ENCODE measurements at places on chromosomes 4 and X.
A peak's percentile ranks its signal among the peaks of the same experiment; 100 is the strongest.

DNA sequence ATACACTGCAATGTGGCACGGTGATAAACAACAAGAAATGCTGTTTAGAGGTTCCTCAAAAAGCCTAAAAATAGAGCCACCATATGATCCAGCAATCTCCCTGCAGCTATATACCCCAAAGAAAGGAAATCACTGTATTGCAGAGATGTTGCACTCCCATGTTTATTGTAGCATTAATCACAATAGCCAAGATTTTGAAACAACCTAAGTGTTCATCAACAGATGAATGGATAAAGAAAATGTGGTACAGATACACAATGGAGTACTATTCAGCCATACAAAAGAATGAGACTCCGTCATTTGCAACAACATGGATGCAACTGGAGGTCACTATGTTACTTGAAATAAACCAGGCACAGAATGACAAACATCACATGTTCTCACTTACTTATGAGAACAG lies 365.8 kb upstream of the DIPK2B start:
- no peak for DNase-seq

GRCh38 chr4:140363558-140363957 lies 9.9 kb upstream of the SCOC start:
- no peak for DNase-seq

DNA sequence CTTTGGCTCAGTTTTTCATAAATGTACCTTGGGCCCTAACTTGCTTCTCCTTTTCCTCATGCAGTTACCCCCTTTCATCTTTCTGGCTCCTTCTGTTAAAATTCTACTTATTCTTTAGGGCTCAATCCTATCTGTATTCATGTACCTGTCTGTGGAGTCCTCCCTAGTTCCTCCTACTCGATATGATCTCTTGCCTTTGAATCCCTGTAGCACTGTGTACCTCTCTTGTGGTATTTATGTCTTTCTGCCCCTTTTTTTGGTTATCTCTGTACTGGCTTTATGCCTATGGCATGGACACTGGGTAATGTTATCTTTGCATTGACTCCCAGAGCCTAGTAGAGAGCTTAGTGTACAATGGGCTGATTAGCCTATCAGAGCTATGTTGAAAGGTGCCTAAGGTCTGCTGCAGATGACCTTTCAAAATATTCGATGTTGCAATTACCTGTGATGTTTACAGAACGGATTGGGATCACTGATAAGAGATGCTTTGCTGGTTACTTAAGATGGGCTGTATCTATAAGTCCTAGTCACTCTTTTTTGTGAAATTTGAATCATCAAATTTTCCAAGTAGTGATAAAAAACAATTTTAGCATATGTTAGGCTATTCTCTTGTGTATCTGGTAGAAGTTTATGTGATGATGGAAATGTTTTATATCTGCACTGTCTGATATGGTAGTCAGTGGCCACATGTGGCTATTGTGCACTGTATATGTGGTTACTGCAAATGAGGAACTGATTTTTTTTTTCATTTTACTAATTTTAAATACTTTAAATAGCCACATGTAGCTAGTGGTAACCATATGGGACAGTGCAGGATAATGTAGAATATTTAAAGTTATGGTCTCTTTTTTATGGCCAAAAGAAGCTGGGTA lies 33.5 kb downstream of the TMEM164 start:
- DNase-seq = peak; percentile 23

DNA sequence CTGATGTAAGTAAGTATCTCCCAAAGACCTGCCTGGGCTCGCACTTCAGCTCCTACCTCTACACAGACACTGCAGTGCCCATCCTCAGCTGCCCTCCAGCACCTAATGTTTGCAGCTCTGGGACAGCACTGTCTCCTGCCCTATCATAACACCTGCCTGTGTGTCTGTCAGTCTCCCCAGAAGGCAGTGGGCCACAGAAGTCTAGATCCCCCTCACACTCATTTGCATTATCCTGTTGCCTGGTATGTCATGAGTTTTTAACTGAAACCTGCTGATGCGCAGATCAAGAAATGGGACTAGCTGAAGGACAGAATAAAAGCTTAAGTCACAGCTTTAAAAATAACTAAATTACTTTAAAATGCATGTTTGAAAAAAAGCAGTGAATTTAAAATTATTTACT lies 43.0 kb downstream of the LRP2BP start:
- DNase-seq = no peak

DNA sequence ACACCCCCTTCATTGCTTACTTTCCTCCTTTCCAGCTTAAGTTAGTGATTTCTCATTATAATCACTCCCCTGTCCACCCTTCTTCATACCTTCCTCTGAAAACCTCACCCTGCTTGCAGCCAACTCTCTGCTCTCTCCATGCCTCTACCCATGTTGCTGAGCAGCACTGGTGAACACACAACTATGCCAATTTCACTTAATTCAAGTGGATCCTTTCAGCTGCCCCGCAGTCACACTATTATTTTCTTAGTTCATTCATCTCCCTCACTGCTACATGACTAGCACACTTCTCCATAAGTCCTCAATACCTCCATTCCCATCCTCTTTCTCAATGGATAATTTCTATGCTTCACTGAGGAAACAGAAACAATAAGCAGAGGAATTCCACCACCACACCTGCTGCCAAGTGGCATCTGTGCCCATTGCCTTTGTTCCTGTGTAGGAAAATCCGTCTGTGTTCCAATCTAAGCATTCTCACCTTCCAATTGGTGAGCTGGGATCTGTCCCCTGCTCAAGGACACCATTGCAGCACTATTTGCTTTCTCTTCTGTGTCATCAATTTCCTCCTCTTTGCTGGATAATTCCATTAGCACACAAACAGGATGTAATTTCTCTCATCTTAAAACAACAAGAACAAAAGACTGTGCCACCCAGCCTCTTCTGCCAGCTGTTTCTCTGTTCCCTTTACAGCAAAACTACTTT lies 25.2 kb upstream of the PRSS48 start:
- no peak for DNase-seq

- peak; percentile 91 for DNase-seq
Observed at GRCh38 chr4:74546057-74546456, 101.1 kb downstream of the AREG start.

DNA sequence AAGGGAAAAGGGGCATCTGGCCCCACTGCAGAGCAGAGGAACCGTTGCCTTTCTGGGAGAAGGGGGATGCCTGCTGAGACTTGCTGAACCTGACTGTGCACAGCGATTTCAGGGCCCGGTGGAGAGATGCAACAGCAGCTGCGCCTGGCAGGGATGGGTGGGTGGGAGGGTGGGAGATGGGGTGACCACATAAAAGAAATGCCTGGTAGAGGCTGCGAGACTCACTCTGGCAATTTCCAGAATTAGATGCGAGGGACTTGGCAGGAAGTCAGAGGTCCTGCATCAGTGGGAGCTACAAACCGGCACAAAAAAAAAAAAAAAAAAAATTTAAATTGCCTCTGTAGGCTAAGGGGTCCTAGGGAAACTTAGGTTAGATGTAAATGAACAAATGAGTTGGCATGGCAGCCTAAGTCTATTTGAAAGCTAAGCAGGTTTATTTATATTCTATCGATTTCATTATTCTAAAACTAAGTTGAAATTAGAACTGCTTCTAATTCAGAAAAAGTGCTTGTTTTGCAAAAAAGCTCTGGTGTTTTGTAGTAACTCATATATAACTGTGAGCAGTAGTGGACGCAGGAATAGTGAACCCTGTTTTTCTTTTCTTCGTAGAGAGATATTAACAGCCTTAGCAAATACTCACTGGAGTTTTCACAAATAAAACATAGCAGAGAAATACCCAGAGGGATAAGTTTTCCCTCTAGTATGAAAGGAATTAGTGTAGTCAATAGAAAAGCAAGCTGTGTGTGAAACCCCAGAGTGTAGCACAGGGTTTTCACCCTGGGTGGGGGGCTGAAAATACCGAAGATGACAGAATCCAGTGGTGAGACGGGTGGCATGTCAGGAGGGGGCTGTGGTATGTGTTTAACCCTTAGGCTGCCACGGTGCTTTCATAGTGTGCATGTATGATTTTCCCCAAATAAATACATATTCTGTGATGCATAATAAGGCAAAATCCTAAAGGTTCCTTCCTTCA lies 130.1 kb downstream of the EGF start:
- no peak for DNase-seq

- no peak for DNase-seq
Observed at GRCh38 chr4:165439981-165440380, 61.2 kb downstream of the CPE start.

DNA sequence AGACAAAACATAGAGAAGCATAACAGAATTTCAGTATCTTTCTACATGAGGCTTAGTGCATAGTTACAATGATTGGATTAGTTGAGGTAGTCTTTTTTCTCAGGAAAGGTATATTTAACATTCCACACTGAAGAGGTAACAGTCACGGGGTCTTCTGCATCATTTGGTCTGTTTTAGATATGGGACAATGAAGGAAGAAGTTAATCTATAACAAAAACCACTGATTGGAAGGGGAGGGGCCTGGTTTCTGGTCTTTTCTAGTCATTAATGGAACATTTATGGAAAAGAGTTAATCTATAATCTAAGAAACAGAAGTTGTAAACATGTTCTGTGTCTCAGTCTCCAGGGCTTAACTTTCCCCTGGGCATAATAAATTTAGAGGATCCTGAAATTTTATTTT lies 37.3 kb upstream of the HPSE start:
- DNase-seq = no peak

DNA sequence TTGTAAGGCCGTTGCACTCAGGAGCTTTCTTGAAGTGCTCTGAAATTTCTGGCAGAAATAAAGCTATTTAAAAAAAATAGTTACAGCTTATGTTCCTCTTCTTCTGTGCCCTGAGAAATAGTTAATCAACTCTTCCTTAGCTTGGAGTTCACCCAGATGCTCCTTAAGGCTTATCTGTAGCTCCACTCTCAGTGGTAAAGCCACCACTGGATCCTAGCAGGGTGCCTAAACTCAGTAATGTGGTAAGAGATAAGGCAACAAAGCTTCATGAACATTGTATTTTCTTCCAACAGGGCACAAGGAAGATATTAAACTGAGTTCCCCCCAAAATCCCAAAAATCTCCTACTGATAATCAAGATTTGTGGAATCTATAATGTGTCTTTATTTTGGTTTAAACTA lies 299.5 kb downstream of the MAPK10 start:
- no peak for DNase-seq

GRCh38 chr4:174254613-174255012 lies 28.9 kb downstream of the FBXO8 start:
- no peak for DNase-seq

DNA sequence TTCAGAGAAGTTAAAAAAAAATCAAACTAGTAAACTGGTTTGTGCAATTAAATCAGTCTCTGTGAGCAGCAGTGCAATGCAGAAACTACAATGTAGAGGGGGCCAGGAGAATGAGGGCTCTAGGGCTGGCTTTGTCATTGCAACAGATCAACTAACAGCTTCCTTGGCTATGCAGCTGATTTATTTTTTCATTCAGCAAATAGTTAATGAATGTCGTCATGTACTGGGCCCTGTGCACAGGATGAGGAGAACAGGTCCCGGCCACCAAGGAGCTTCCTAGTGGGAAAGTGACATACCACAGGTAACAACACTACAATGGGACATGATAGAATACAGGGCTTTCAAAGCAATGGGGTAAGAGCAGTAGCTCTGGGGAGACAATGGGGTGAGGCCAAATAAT lies 190.1 kb downstream of the NSUN7 start:
- DNase-seq = no peak

- DNase-seq = no peak
Observed at GRCh38 chr4:73409978-73410548, 6.0 kb downstream of the ALB start.

GRCh38 chr4:116092961-116093360 lies 979.5 kb upstream of the NDST4 start:
- no peak for DNase-seq

DNA sequence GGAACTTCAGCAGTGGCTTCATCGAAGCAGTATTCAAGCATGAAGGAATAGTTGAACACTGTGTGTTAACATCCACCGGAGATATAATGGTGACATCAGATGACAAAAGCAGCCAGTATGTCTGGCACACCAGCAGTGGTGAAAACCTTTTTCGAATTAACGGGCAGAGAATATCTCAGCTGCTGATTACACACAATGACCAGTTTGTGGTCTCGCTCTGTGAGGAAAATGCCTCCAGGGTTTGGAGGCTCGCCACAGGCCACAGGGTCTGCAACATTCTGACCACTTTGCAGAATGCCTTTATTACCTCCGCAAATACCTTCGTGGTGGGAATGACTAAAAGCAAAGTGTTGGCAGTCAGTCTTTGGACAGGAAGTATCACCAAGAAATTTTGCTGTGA lies 201.5 kb downstream of the NWD2 start:
- DNase-seq = no peak

GRCh38 chr4:94181815-94182214 lies 25.9 kb upstream of the SMARCAD1 start:
- no peak for DNase-seq

DNA sequence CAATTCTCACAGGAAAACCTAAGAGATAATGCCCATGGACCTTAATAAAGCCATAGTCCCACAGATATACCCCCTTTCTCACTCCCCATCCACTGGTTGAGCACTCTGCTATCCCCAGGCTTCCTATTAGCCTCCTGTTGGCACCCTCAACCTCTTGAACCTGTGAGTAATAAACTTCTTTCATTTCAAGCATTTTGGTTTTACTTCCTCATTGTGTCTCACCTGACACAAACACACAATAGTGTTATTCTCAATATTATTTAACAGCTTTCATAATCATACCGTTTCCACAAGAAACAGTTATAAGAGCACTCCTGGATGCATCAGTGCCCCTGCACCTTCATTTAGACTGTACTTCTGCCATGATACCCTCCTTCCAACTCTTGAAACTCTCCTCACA lies 56.8 kb downstream of the TRPC5 start:
- no peak for DNase-seq

GRCh38 chr4:5958199-5958735 lies 60.0 kb downstream of the C4orf50 start:
- DNase-seq = no peak

- DNase-seq = no peak
Observed at GRCh38 chrX:24464498-24464835, 619 bp upstream of the PDK3 start.

DNA sequence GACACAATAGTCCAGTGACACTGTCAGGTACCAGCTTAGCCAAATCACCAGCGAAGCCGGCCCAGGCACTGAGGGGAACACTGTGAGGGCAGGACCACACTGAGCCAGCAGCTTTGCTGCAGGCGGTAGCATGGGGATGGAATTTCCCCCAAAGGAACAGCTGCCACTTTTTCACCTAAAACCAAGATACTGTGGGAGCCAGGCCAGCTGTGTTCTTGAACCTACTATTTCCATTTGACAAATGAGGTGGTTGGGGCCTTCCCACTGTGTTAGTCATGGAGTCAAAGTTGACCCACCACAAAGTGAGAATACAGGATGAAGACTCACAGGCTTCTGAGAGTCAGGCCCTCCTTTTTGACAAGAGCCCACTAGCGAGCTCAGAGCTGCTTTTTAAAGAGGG lies 70.7 kb upstream of the SH3RF1 start:
- peak; percentile 82 for DNase-seq

- DNase-seq = no peak
Observed at GRCh38 chr4:108110450-108110849, 58.3 kb downstream of the LEF1 start.

GRCh38 chr4:93828332-93828994 lies at the start of gene ATOH1:
TSS of gene ATOH1 (plus strand) at chr4:93828753. CDS start at chr4:93828927, 174 bp downstream.
- peak; percentile 6 for DNase-seq

All from amniotic epithelial cell (primary cell).